GM19239 (cell line): ENCODE measurements at places on chromosomes 16 and 17.

DNA sequence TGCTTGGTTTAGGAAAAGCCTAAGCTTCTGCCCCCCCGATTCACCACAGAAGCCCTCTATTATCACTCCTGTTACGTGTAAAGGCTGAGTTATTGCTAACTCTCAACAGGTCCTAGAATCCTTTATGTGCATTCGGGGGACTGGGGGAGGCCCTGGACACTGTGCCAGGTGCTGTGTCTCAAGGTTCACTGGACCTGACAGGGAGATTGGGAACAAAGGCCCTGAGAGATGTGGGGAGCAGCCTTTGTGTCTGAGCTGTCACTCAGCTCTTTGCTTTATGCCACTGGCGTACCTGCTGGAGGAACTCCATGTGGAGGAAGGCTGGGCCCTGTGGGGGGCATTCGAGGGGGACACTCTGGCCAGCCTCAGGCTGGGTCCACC, 65.9 kb downstream of the METRNL start:
- no peak for DNase-seq

- no peak for DNase-seq
These were observed 5.0 kb upstream of the SNAI3 start for GRCh38 chr16:88691129-88691813.

DNA sequence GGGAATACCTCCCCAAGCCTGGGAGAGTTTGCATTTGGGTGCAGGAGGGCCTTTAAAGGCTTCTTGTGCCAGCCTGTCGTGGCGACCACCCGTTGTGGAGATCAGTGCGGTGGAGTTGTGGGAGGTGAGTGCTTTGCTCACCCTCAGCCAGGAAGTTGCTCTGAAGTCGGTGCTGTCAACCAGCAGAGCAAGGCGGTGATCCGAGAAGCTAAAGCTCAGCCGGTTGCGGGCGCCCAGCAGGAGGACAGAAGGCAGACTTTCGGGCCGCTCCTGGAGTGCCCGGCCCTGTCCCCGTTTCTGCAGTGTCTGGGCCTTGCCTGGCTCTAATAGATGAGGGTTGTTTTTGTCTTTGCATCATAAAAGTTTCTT, 1.4 kb downstream of the UBE2I start:
- DNase-seq = peak; percentile 63

GRCh38 chr17:67412032-67412431, 35.0 kb downstream of the PITPNC1 start:
- no peak for DNase-seq

DNA sequence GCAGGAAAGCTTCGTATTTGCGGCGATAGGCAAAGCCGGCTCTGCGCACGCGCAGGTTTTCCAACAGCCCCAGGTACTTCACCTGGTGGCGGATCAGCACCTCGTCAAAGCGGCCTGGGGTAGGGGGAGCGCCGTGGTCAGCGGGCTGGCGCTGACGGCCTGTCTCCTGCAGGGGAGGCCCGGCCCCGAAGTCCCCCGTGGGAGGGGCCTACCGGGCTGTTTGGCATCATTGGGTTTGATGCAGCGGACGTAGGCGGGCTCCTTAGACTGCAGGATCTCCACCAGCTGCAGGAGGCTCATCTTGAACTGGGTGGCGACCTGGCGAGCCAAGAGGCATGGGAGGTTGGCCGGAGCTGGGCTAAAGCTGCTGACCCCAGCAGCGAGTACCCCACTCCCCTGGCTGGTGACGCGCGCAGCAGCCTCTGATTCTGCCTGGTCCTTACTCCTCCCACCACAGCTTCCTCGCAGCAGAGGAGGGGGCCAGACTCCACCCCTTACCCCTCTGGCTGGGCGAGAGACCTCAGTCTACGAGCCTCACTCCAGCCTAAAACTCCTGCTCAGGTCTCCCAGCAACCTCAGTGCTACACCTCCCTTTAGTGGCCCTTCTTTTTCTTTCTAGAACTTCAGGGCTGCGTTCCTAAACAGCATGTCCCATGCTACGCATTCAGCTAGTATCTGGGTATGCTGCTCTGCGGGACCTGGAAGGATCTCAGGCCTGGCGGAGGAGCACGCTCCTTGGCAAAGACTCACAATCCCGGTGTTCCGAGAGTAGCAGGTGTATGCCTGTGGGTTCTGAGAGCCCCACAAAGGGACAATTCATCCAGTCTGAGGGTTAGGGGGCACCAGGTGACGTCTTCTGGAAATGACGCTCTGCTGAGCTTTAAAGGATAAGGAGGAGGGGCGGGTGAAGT, 16.1 kb upstream of the CRK start:
- DNase-seq = no peak

DNA sequence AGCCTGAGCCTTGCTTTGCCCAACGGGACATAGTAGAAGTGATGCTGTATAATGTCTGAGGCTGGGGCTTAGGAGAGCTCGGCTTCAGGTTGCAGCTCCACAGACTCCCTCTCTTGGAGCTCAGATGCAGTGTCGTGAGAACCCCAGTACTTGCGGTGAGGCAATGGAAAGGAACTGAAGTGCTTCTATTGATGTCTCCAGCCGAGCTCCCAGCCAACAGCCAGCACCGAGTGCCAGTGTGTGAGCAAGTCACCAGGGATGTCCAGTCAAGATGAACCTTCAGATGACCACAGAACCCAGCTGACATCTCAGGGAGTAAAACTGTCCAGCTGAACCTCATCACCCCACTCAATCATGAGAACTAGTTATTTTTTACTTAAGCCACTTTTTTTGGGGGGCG, 268.1 kb downstream of the IRF8 start:
- no peak for DNase-seq

DNA sequence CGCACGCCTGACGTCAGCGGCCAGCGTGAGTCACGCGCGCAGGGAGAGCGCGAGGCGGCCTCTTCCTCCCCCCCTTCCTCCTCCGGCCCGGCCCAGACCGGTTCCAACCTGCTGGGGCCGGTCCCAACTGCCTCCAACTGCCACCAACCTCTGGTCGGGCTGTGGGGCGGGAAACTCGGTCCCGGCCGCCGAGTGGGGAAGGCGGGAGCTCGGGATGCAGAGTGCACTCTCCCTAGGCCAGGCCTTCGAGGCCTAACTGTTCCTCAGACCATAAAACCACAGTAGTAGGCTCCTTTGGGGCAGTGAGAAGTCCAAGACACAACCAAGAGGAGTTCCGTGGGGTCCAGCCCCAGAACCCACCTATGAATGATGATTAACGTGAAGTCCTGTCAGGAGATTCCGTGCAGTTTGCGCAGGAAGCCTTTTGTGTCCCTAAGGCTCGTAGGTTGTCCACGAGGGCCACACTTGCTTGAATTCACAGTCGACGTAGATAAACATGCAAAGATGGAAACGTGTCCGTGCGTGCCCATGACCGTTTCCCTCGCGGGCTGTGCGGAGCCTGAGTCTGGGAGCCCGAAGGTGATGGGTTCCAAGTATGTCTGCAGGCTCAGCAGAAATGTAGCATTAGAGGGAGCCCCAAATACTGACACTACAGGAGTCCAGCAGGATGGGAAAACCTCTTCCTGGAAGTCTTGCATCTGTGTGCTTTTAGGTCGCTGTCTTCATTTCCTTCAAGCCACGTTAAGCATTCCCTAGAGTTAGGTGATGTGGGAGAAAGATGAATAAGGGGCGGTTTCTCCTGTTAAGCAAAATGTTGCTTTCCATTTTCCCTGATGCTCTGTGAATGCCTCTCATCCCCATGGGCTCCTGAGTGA, 647 bp downstream of the UNK start:
- DNase-seq = no peak

GRCh38 chr17:69050999-69051775, 9.5 kb downstream of the ABCA9 start:
- no peak for DNase-seq

GRCh38 chr16:29982560-29983419, 9.1 kb downstream of the TAOK2 start:
- DNase-seq = no peak

DNA sequence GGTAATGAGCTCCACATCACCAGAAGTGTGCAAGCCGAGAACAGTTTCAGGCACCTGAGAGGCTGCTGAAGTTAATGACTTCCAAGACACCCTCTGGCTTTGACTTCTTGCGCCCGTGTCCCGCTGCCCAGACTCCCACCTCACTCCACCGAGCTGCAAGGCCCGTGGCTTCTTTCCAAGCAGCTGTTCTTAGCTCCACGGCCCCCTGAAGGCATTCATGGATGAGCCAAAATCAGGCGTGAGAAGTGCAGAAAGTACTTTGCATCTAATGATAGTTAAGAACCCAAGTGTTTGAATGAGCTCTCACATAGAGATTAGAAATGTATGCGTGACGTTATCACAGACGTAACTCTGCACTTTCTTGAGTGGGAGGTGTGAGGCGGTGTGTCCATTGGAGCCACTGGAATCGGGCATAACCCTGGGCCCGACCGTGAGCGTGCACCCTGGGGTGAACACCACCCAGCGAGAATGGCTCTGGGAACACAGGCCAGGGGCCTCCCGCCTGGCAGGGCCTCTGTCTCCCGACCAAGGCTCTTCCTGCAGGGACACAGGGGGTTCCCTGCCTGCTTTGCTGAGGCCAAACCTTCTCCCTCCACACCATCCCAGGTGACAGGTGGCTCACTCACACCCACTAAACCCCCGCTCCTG, 11.0 kb downstream of the NPTX1 start:
- no peak for DNase-seq

DNA sequence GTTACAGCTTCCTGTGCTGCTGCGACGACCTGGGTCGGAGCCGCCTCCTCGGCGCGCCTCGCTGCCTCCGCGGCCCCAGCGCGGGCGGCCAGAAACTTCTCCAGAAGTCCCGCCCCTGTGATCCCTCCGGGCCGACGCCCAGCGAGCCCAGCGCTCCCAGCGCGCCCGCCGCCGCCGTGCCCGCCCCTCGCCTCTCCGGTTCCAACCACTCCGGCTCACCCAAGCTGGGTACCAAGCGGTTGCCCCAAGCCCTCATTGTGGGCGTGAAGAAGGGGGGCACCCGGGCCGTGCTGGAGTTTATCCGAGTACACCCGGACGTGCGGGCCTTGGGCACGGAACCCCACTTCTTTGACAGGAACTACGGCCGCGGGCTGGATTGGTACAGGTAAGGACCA, 746 bp downstream of the HS3ST2 start:
- DNase-seq = no peak

- no peak for DNase-seq
These were observed 34.3 kb downstream of the NLRC5 start for GRCh38 chr16:57023541-57024249.

DNA sequence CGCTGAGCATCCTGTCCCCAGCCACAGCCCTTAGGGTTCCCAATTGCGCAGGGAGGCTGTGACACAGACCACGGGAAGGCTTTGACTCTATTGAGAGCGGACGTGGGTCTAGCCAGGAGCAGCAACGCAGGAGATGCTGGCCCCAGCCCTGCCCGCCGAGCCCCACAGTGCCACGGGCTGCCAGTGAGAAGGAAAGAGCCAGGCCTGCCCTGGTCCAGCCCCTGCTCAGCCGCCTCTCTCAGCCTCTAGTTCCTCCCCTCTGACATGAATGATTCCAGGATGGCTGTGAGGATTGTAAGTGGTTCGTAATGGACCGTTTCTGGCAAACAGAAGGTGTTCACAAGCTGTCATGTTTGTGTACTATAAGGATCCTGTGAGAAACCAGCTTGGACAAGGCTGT, 2.5 kb downstream of the BHLHA9 start:
- DNase-seq = no peak

DNA sequence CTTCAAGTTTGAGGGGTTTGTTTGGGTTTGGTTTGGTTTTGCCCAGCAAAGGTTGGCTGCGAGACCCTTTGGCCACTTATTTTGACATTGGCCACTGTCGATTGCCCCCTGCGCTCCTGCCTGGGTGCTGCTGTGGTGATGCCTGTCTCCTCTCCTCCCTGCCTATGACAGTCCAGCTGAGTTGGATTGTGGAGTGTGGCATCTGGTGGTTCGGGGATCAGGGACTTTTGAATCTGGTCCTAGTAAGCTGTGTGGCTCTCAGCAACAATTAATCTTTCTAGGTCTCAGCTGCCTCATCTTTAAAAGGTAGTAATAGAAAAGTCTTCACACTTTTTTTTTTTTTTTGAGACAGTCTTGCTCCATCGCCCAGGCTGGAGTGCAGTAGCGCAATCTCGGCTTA, 27.1 kb downstream of the CDK5RAP3 start:
- DNase-seq = no peak

DNA sequence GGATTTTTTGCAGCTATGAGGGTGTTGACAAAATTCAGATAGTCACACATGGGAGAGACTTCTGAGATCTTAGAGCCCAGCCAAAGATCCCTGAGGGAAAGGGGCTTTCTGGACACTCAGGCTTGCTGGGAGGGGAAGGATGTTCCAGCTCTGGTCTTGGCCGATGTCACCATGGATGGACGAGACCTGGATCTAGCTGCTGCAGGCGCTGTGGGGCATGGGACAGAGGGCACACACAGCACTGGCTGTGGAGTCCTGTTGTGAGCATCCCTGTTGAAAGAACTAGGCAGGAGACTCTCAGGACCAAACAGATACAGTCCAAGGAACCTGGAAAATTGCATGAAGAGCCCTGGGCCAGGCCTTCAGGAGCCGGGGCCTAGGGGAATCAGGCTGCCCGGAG, 80.1 kb upstream of the SDK2 start:
- no peak for DNase-seq

- no peak for DNase-seq
These were observed 534 bp downstream of the KCTD11 start for GRCh38 chr17:7352503-7352889.

DNA sequence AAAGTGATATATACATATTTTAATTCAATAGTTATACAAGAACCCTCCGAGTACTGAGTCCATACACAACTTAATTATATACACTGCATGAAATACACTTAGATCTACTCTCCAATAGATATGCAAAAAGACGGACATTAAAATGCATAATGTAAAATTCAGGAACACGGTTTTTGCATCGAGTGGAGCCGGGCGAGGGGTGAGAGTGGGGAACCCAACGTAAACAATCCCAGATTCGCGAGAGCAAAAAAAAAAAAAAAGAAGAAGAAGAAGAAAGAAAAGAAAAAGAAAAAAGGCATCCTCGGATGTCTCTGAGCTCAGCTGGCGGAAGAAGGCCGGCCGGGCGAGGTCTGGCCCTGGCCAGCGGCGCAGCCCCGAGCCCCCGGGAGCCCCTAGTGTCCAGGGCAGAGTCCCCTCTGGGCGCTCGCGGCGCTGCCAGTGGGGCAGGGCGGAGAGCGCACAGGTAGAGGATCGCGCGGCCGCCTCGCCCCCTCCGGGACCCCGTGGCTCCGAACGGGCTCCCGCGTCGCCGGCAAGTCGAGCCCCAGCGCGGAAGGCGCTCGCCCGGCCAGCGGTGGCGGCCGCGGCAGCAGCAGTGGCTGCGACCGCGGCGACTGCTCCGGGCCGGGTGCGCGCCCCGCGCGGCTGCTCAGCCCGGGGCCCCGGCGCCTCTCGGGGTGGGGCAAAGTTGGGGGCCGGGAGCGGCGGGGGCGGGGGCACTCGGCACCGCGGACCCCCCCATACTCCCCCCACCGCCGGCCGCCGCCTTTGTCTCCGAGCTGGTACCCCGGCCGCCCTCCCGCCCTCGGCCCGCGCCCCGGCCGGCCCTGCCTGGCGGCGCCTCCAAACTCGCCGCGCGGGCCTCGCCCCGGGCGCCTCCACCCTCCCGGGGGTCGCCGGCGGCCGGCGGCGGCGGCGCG, 9.6 kb upstream of the ZFHX3 start:
- DNase-seq = peak; percentile 63

- no peak for DNase-seq
These were observed 545 bp downstream of the ARHGAP17 start for GRCh38 chr16:25014500-25015147.
